Activated CD4-positive, alpha-beta T cell treated with anti-CD3 and anti-CD28 coated beads for 36 hours (primary cell): ENCODE measurements at places on chromosomes 7 and 10.

- DNase-seq: no peak
Measured at GRCh38 chr10:94088926-94089381, 95.2 kb downstream of the PLCE1 start.

DNA sequence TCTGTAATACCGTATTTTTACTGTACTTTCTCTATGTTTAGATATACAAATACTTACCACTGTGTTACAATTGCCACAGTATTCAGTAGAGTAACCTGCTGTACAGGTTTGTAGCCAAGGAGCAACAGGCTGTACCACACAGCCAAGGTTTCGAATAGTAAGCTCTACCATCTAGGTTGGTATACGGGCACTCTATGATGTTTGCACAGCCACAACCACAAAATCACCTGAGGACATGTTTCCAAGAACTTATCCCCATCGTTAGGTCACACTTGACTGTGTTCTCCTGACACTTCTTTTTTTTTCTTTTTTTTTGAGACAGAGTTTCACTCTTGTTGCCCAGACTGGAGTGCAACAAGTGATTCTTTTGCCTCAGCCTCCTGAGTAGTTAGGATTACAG, 134.6 kb upstream of the TRIM24 start:
- DNase-seq: no peak

DNA sequence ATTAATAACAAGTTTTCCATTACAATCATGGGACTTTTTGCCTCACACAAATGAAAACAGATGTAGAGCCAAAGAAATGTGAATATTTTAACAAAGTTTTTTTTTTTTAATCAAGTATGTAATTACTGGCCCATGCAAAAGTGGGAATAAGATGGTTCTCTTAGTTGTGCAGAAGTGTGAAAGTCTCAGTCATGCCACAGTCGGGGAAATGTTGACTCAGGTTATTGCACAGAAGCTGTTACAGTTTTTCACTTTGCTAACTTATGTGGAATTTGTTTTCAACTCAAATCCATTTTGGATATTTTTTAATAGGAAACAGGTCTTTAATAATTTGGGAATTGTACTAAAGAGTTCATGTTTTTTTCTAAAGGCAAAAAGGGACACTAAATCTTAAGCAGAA, 44.0 kb upstream of the CAV2 start:
- DNase-seq: no peak

DNA sequence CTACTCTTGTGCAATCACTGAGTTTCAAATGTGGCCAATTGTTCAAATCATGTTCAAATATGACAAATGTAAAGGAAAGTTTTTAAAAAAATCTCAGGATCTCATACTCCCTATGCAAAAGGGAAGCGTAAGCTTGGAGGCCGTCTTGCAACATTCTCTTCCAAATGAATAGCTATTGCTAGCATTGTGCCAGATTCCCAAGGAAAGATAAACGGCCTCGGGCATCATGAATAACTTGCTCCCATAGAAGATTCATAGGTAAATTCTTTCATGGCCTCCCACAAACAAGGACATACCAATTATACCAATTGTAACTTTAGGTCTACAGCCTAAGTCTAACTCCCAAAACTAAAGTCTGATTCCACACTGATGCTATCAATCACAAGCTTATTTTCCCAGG, 416.9 kb downstream of the THSD7A start:
- DNase-seq: no peak

DNA sequence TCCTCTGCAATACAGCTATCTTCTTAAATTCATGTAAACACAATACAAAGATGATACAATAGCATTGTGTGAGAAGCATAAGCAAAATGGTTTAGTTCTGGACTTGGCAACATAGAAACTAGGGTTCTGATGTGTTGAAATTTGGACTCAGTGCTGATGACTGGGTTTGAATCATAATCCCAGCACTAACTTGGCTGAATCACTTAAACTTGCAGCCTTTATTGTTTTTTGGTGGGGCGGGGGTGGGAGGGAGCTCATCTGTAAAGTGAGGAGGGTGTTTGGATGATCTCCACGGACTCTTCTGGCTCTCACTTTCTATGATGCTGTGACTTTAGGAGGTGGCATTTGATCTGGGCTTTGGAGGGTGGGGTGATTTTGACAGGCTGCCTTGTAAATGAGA, 158.2 kb downstream of the WNT2 start:
- DNase-seq: no peak

- DNase-seq: no peak
Measured at GRCh38 chr10:62149621-62150020, 119.0 kb downstream of the RTKN2 start.

- no peak for DNase-seq
Measured at GRCh38 chr10:73537288-73537687, 41.5 kb upstream of the PPP3CB start.

GRCh38 chr10:43046288-43046991, 30.4 kb upstream of the RET start:
- no peak for DNase-seq

GRCh38 chr7:157750291-157750690, 413.5 kb downstream of the DNAJB6 start:
- DNase-seq: no peak

- no peak for DNase-seq
Measured at GRCh38 chr10:46234026-46234425, 52.8 kb upstream of the ANTXRL start.

- no peak for DNase-seq
Measured at GRCh38 chr10:78552261-78552811, 516.4 kb upstream of the ZMIZ1 start.

DNA sequence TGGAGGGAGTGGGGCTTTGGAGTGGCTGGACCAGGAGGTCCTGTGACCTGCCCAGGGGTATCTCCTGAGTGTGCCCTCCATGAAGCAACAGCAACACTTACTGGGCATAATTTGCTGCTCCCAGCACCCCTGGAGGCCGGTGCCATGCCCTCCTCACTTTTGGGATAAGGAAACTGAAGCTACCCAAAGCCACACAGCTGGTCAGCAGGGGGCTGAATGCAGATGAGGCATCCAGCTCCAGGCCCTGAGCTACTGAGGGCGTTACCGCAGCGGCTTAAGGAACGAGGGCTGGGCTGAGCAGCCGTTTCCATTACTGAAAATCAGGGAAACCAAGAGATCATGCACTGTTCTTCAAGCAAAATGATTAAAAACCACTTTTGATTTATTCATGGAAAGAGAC, 408.9 kb downstream of the GLRX3 start:
- no peak for DNase-seq

DNA sequence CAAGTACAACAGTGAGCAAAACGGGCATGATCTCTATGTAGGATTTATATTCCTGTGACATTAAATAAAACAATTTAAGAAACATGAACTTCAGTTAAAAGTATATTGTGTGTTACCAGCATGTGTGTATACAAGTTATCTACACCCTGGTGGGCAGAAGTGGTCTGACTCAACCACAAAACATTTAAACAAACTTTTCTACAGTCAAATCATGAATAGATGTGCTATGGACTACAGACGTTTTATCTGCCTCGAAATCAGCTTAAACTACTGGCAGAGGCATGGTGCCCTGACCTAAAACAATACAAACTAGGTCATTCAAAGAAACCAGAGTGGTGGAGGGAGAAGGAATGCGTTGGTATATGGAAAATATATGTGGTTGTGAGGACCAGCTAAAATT, 3.6 kb downstream of the ARL3 start:
- no peak for DNase-seq

DNA sequence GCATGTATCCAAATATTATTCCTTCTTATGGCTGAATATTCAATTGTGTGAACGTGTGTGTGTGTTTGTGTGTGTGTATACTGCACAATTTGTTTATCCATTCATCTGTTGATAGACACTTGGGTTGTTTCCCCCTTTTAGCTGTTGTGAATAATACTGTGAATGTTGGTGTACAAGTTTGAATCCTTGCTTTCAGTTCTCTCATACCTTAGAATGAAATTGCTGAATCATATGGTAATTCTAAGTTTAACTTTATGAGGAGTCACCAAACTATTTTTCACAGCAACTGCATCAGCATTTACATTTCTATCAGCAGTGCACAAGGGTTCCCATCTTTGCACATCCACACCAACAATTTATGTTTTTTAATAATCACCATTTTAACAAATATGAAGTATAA, 86.9 kb upstream of the GATAD1 start:
- no peak for DNase-seq

- DNase-seq: peak; percentile 13
Measured at GRCh38 chr10:1526436-1527055, 210.8 kb downstream of the ADARB2 start.

- DNase-seq: no peak
Measured at GRCh38 chr7:151125470-151125845, 39.2 kb downstream of the AGAP3 start.

DNA sequence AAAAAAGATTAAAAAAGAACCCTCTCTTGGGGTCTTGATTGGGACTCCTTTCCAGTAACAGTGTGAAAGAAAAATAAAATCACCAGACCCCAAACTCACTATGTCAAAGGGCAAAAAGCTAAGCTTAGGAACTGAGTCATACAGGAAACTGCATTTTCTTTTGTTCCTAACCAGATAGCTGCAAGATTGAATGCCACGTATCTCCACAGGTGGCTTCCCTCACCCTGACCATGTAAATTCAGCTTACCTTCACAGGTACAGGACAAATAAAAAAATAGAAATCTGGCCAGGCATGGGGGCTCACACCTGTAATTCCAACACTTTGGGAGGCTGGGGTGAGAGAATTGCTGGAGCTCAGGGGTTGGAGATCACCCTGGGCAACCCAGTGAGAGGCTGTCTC, 32.5 kb upstream of the EIF4H start:
- no peak for DNase-seq

- DNase-seq: no peak
Measured at GRCh38 chr10:30420266-30420665, 13.7 kb upstream of the MAP3K8 start.

DNA sequence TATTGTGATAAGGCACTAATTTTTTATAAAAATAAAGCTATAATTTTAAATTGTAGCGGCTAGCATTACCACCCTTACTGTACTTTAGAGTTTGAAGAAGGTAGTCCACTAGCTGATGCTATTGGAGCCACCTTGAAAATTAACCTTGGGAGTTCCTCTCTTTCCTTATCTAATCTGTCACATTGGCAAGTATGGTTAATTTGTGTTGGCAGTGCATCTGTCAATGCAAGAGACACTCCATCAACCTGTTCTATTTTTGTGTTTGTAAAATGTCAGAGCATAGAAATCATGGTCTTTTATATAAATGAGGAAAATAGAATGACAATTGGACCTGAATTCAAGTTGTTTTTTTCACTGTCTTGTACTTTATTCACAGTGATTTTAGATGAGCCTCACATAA, 20.5 kb downstream of the GLCCI1 start:
- no peak for DNase-seq

- DNase-seq: no peak
Measured at GRCh38 chr7:132162556-132163144, 413.6 kb downstream of the PLXNA4 start.

GRCh38 chr10:122561212-122561611, 658 bp downstream of the DMBT1 start:
- no peak for DNase-seq

DNA sequence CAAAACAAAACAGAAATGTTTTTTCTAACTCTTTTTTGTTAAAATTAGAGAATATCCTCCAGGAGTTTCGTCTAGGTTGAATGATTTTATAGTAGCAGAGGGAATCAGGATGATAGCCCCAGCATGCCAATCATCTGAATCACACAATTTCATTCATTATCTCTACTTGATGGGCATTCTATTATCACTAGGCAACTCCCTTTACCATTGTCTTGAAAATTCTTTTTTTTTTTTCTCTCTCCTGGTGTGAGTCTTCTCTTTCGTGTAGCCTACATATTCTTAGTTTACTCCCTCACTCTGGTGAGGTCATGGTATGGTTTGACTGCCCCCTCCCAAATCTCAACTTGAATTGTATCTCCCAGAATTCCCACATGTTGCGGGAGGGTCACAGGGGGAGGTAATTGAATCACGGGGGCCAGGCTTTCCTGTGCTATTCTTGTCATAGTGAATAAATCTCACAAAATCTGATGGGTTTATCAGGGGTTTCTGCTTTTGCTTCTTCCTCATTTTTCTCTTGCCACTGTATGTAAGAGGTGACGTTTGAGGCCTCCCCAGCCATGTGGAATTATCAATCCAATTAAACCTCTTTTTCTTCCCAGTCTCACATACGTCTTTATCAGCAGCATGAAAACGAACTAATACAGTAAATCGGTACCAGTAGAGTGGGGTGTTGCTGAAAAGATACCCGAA, 105.0 kb downstream of the OTUD1 start:
- DNase-seq: no peak

GRCh38 chr10:16947069-16947468, 129.8 kb upstream of the RSU1 start:
- no peak for DNase-seq

DNA sequence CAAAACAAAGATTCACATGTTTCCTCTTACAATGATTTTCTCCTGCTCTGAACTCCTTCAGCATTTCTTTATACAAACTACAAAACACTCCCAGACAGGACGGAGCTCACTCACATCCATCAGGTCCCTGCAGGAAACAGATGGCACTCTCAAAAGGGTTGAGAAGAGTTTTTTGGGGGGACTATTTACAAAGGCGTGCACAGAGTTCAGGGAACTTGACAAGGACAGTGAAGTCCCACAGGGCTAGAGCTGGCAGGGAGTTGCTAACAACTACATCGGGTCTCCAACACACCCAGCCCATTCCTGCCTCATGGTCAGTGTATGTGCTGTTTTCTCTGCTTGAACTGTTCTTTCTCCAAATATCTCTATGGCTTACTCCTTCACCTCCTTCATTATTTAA, 24.7 kb upstream of the YAE1 start:
- no peak for DNase-seq

DNA sequence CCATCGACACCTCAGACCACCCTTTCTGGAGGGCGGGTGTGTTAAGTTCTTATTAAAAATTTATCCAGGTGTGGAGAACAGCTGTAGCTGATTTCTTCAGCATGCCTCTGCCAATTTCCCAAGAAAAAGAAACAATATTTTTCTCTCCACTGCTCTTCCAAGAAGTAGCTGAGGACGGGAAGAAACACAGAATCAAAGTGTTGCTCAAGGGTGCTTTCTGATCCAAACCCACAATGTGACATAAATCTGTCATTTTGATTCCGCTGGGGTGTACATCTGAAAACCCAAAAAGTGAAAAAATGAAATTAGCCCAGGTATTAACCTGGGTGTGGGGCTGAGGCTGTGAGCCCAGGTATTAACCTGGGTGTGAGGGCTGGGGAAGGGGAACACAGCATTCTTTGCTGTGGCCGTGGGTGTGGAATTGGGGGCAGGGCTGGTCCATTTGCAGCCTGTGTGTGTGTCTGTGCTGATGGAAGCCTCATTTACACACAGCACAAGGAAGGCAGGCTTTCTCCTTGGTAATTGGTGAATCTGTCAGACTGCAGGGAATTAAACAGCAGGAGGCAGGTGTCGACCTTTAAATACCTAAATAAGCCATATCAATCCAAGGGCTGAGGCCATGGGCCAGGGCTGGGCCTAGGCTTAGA, 48.4 kb upstream of the CCDC3 start:
- no peak for DNase-seq
